Urinary bladder (tissue), 4 donors: ENCODE measurements at places on chromosomes 3 and 15. TPM values are rescaled to one million over a fixed set of nuclear protein-coding genes. Genes with fewer than 3 reads are reported as not detected.

Gene GRK7
- 0.16 TPM for total RNA-seq

Gene PTX3
- total RNA-seq = 5.1 TPM

Gene RARB
- 70.7 TPM for total RNA-seq

Gene SCN5A
- total RNA-seq = 3.1 TPM

Gene SST
- total RNA-seq = 2.3 TPM

Gene CACNA2D2
- 1.4 TPM for total RNA-seq

Gene EPHA3
- total RNA-seq = 158 TPM

Gene ANKDD1A
- total RNA-seq = 12.4 TPM

Gene GRM2
- total RNA-seq = 0.32 TPM

Gene GAP43
- 9.7 TPM for total RNA-seq

Gene VPS33B
- total RNA-seq = 5.8 TPM

Gene LOXL1
- total RNA-seq = 56.2 TPM

Gene TMEM266
- total RNA-seq = 0.16 TPM

Gene RFC4
- 27.1 TPM for total RNA-seq

Gene KLHL6
- total RNA-seq = 1.7 TPM

Gene IL16
- 10.6 TPM for total RNA-seq

Gene ANKUB1
- total RNA-seq = not detected

Gene ZNF80
- not detected for total RNA-seq

Gene TMEM207
- total RNA-seq = not detected

Gene HTR3E
- not detected for total RNA-seq

Gene GRAMD2A
- total RNA-seq = 0.74 TPM

Gene KCNAB1
- 4.9 TPM for total RNA-seq

Gene PSTPIP1
- total RNA-seq = 1.2 TPM

Gene CKMT1A
- total RNA-seq = 0.79 TPM

Gene GOLGA8J
- total RNA-seq = not detected

Gene TAMM41
- 17.4 TPM for total RNA-seq

Gene GALK2
- total RNA-seq = 49.8 TPM

Gene ANKRD34C
- total RNA-seq = not detected

Gene NR1I2
- total RNA-seq = 0.11 TPM

Gene SLC51B
- not detected for total RNA-seq

Gene GOLGA6D
- not detected for total RNA-seq

Gene WDR49
- 17.1 TPM for total RNA-seq

Gene RASGRF1
- 0.48 TPM for total RNA-seq

Gene HRG
- total RNA-seq = not detected

Gene ATP2C1
- total RNA-seq = 94.4 TPM

Gene ACOX2
- 28.8 TPM for total RNA-seq

Gene ZNF385D
- 46.2 TPM for total RNA-seq

Gene P2RY12
- 5.3 TPM for total RNA-seq

Gene MESP2
- not detected for total RNA-seq

Gene MESP1
- not detected for total RNA-seq

Gene SUSD5
- total RNA-seq = 3.0 TPM

Gene TMCO5A
- not detected for total RNA-seq

Gene ITIH1
- total RNA-seq = not detected

Gene STRA6
- total RNA-seq = 21.9 TPM

Gene KLF15
- total RNA-seq = 1.6 TPM

Gene ANP32A
- 56.3 TPM for total RNA-seq

Gene CPEB1
- 4.7 TPM for total RNA-seq

Gene GPR149
- not detected for total RNA-seq
